ENCODE measurements at places on chromosomes 6 and 20.
A peak's percentile ranks its signal among the peaks of the same experiment; 100 is the strongest.

DNA sequence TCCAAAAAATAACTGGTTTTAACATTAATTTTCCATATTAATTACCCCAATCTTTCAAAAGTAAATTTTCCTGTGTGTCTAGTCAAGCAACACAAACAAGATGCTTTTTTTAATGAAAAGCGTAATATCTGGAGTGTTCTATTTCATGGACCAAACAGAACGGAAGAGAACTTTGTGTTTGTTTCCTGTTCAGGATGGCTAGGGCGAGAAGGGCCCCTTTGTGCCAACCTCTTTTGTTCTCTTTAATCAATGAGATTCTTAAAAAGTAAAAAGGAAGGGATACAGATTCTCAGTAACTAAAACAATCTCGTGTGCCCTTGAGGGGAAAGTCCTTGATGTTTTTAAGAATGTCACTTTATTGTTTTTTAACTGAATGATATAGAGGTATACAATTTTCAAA is 55.7 kb downstream of the GNAS start:
- peaks cover 4% of the 10 kb centered on the region for H3K4me1 ChIP-seq
- no peak for DNase-seq
- H3K27me3 ChIP-seq: no peaks in the 10 kb centered on the region
- no peak overlapping the region for H3K4me3 ChIP-seq

- H3K27me3 ChIP-seq: no peaks in the 10 kb centered on the region
- peak; percentile 58 for DNase-seq
- H3K4me3 ChIP-seq: no peak overlapping the region
- H3K27ac ChIP-seq: no peak overlapping the region
Observed at GRCh38 chr20:31833130-31833930, 12.1 kb downstream of the FOXS1 start.

- no peaks in the 10 kb centered on the region for H3K4me1 ChIP-seq
- no peak for DNase-seq
- no peaks in the 10 kb centered on the region for H3K36me3 ChIP-seq
- H3K4me3 ChIP-seq: no peak overlapping the region
Observed at GRCh38 chr6:130503146-130503545, 137.3 kb downstream of the TMEM200A start.

DNA sequence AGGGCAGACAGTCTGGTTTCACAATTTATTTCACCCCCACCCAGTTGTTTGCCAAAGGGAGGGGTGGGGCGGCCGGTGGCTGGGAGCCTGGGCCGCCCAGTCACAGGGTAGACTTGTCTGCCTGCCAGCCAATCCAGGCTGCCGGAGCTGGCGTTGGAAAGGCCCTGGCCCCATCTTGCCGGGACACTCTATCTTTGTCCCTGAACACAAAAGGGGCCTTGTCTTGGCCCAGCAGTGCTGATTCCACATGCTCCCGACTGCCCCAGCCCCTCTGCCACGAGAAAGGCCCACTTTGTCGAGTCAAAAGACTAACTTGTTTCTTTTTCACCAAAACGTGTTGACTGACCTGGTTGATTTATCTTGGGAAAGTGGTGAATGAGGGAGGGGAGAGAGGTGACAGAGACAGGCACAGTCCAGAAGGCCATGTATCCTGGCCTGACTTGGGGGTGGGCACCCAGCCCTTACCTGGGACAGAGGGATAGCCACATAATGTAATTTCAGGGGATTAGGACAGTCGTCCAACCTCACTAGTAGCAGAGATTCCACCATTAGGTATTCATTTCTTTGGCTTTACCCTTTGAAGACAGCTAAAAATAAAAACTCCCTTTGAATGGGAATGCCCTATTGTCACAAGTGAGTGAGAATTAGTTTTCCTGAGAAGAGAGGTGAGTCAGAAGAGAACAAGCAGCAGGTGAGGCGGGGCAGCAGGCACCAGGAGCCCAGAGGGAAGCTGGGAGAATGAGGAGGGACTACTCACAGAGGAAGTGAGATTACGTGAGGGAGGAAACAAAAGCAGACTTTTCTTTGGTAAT is 67.0 kb upstream of the SIRPA start:
- peaks cover 4% of the 10 kb centered on the region for H3K4me1 ChIP-seq
- peak overlapping the region; percentile 24 for H3K27ac ChIP-seq
- DNase-seq: peak; percentile 83
- H3K4me3 ChIP-seq: no peak overlapping the region
- H3K36me3 ChIP-seq: no peaks in the 10 kb centered on the region
- no peaks in the 10 kb centered on the region for H3K27me3 ChIP-seq

DNA sequence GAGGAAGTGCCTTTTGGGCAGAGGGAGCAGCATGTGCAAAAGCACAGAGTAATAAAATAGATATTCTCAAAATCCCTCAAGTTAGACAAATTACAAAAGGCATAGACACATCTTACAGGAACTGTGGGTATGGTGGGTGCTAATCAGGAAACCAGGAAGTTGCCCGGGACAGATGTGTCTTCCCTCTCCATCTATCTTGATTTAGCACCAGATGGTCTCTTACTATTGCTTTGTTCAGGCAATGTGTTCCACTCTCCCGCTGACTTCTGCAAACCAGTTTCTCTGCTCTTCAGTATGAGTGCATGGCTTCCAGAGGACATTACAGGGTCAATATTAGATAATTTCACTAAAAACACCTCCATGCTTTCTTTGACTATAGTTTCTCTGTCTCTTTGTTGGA is 13.2 kb downstream of the CITED2 start:
- H3K27ac ChIP-seq: no peak overlapping the region
- H3K4me1 ChIP-seq: no peaks in the 10 kb centered on the region
- no peak for DNase-seq

- no peak for DNase-seq
- H3K27ac ChIP-seq: no peak overlapping the region
- H3K36me3 ChIP-seq: no peaks in the 10 kb centered on the region
- H3K27me3 ChIP-seq: no peaks in the 10 kb centered on the region
Observed at GRCh38 chr20:57647933-57648785, 27.9 kb upstream of the ZBP1 start.

- DNase-seq: no peak
- H3K4me3 ChIP-seq: no peak overlapping the region
- H3K36me3 ChIP-seq: no peaks in the 10 kb centered on the region
- H3K27me3 ChIP-seq: no peaks in the 10 kb centered on the region
- H3K27ac ChIP-seq: no peak overlapping the region
- no peaks in the 10 kb centered on the region for H3K4me1 ChIP-seq
Observed at GRCh38 chr20:4127344-4127743, 112.0 kb upstream of the RNF24 start.
